ENCODE measurements at places on chromosomes 1 and 21.

DNA sequence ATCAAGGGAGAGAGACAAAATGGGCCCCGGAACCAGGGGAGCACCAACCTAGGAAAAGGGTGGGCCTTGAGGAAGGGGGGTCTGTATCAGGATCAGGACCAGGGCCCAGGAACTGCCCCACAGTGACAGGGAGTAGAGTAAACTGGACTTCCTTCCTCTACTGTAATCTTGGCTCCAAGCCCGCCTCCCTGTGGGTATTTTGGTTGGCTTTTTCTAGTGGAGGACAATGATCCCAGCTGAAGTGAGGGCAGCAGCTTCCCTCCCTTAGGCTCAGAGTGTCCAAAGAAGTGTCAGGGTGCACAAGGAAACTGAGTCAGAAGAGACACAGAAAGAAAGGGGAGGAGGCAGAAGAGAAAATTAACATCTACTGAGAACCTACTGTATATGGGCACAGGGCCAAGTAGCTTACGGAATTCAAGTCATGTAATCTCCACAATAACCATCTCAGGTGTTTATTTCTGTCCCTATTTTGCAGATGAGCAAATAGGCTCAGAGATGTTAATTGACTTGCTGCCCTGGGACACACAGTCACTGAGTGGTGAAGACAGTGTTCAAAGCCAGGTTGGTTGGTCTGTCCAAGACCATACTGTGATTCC lies 4.8 kb downstream of the UBQLN4 start:
- no peak for DNase-seq

GRCh38 chr1:78240755-78241154 lies 195.0 kb downstream of the GIPC2 start:
- no peak for DNase-seq

- DNase-seq = no peak
Observed at GRCh38 chr21:26888256-26888655, 43.0 kb upstream of the ADAMTS1 start.

DNA sequence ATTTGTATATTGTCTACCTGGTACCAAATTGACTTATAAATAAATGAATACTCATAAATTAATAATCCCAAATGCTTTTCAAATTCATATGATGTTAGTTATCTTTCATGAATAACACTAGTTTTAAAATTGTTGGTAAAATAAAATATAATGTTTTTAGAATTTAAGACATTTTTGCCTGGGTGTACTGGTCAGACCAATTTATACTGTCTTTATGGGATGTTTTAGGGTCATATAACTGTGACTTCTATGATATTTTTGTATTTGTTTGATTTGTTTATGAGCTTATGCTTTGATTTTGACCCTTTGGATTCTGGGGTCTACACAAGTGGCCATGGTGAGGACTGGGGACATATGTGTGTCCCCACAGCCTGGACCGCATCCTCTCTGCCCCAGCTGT lies 54.1 kb upstream of the KLHDC7A start:
- no peak for DNase-seq

DNA sequence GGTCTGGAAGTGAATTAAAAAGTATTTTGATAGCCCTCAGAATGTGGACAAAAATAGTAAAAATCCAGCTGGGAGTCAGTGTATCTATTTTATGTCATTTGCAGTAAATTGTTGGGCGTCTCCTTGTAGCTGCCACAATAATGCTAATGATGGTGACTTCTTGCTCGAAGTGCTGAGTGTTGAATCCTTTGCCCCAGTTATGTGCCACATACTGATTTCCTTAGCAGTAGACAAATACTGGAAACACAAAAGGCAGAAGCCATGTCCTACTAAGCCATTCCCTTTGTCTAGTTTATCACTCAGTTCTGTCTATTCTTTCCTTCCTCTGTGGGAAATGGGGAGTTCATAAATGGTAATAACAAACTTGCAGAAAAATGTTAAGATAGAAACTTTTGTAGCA lies 70.7 kb upstream of the CXADR start:
- DNase-seq = no peak

DNA sequence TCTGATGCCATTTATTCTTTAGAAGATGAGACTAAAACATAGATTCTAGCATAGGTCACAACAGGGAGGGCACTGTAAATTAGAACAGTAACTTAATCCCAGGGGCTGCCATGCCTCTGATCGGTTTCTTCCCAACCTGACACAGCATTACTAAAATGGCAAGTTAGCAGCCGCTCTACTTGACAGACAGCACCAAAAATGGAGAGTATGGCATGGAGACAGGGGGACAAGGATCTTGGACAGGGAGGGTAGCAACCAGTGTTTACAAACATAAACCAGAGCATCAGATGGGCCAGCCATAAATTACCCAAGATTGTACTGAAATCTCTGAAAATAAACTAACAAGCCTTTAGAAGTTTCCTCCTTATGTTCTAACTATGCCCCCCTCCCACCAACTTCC lies 5.9 kb downstream of the DUSP10 start:
- DNase-seq = no peak

DNA sequence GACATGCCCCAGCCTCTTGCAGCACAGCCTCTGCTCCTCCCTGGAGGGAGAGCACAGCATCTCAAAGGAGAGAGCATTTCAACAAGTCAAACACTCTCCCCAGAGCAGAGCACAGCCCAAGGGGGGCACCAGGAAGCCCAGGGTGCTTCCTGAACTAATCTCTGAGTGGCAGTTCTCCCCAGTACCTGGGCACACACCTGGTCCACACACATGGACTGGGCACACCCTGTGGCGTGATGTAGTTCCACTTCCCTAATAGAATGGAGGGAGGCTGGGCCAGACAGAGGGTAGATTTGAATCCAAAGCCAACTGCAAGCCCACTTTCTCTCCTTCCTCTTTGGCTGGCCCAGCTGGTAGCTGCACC lies 55.5 kb downstream of the CD46 start:
- no peak for DNase-seq

DNA sequence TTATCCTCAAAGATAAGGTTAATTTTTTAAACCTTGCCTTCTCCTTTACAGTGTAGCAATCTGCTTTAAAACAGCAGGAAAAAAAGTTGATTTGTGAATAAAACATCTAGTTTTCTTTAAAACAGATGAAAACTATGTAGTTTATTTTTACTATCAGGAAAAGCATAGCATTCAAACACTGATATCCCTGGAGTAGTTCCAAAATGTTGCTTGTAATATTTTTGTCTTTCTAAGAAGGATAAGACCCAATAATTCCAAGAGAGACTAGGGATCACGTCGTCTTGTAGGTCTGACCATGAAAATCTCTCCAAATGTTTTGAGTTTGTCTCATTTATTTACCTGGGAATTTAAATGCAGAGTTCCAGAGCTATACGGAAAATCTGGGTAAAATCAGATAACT lies 204.0 kb downstream of the NTNG1 start:
- DNase-seq = no peak

Data from SW480 (cell line).